ENCODE measurements at places on chromosomes 6 and 20. TPM values are rescaled to one million over a fixed set of nuclear protein-coding genes. Genes with fewer than 3 reads are reported as not detected.

NHLRC1 gene
- 0.25 TPM for total RNA-seq

DNA sequence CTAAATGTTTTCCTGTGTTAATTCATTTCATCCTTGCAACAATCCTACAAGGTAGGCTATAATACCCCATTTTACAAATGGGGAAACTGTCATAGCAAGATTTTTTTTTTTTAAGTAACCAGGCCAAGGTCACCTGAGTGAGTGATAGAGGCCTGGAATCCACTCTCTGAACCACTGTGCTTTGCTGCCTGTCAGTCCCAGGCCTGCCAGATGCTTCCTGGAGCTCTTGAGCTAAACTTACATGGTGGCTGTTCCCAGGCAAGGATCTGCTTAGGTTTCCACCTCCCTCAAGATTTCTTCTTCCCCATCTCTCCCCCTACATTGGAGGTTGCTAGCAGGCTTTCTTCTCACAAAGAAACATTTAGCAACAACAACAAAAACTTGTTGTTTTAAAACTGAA is 32.7 kb upstream of the RNF8 start:
- no peaks in the 10 kb centered on the region for H3K36me3 ChIP-seq
- DNase-seq = no peak

CARMIL1 gene
- 0.76 TPM for total RNA-seq

DNA sequence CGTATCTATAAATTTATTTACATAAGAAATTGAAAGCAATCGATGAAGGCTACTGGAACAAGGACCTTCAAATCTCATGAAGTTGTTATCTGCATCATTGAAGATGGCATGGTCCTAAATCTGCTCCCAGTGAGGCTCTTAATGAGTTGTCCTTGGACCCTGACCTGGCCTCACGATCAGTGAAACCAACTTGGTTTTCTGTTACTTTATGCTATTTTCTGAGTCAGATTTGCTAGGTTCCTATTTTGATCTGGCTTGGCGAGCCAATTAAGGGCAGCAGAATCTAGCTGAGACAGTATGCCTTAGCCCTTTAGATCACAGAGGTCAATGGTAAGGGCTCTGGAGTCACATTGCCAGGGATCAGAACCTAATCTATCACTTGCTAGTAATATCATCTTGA is 30.1 kb upstream of the NOX3 start:
- no peaks in the 10 kb centered on the region for H3K4me1 ChIP-seq
- no peaks in the 10 kb centered on the region for H3K36me3 ChIP-seq
- H3K4me3 ChIP-seq = no peak overlapping the region

APOM gene
- total RNA-seq = 0.76 TPM

DNA sequence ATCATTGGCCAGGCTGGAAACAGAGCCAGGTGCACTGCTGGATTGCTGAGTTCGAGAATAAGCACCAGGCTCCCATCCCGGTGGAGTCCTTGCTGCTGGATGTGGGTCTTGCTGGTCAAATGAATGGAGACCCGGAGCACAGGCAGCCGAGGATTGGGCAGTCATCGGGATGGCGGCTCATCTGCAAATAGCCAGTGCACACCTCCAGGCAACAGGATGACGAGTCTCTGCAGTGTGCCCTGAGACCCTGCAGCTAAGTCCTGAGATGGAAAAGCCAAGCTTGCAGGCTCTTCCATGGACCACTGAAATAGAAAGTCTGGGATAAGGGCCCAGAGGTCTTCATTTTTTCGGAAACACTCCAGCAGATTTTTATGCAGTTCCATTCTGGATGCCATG is 143.5 kb downstream of the WDR27 start:
- no peaks in the 10 kb centered on the region for H3K27me3 ChIP-seq
- no peak overlapping the region for H3K4me3 ChIP-seq
- no peaks in the 10 kb centered on the region for H3K4me1 ChIP-seq
- DNase-seq = no peak
- H3K27ac ChIP-seq = no peak overlapping the region

PHACTR3 gene
- not detected for total RNA-seq

Measured in natural killer cell treated with Interleukin-12 subunit alpha and Interleukin-12 subunit beta and Interleukin-15 and Interleukin-18, amount 100 ng/mL, for 72 hours (primary cell).